Midbrain (tissue), 1 donor: ENCODE measurements at places on chromosomes 5 and 9.

- DNase-seq = no peak
Observed at GRCh38 chr9:75378036-75378435, 289.7 kb downstream of the OSTF1 start.

- no peak for DNase-seq
Observed at GRCh38 chr5:53482717-53483638, 2.5 kb downstream of the FST start.

DNA sequence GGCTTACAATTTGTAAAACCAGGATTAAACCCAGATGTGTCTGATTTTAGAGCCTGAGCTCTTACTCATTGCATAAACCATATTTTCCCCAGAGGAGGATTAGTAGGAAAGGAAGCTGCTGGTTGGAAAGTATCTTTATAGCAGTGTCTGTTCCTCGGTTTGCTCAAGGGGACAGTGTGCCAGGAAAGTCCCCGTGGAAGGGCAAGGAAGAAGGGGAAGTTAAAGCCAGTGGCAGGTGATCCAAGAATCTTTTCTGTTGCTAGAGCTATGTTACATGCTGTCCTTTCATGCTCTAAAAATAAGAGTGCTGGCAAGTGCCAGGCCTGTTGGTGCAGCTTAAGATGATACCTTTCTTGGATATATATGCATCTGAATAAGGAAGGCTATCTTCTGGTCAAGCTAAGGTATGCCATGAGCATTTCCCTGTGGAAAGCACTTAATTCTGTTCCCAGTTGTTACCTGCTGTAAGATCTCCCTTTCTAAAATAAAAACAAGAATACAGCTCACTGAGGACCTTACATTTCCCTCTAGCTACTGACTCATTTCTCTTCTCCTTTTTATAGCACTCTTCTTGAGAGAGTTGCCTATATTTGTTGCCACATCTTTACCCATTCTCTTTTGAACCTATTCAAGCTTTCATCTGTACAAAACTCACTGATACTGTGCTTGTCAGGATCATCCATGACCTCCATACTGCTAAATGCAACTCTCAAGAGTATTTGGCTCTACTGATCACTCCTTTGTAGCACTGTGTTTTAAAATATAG lies 8.0 kb downstream of the PDCD1LG2 start:
- no peak for DNase-seq

DNA sequence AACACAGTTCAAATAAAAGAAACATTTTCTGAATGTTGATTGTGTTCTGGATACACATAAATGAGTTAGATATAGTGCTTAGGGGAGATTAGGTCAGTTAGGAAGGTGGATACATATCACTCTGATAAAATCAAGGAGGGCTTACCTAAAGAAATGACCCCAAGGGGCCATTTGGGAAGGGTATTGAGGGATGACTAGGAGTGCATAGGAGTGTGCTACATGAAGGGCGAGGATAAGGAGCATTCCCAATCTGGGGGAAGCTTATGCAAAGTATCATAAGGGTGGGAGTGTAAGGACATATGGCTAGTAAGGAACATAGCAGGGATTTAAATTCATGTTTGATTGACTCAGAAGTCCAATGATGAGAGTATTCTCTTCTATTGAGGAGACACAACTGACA lies 183.6 kb downstream of the NSG2 start:
- no peak for DNase-seq

DNA sequence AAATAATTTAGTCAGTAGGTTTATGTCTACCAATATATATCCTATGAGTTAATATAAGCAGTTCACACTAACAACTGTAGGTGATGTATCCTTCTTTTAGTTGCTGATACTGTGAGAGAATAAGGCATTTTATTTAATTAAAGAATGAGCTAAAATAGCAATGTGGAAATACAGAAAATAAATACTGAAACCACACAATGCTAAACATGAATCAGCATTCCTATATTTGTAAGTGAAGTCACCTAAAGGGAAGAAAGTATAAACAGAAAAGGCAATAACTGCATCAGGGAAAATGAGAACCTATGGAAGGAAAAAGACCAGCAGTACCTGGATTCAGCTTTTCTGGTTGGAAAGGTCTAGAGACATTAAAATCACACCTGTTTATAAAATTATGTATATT lies 336.0 kb downstream of the PDE4D start:
- no peak for DNase-seq

DNA sequence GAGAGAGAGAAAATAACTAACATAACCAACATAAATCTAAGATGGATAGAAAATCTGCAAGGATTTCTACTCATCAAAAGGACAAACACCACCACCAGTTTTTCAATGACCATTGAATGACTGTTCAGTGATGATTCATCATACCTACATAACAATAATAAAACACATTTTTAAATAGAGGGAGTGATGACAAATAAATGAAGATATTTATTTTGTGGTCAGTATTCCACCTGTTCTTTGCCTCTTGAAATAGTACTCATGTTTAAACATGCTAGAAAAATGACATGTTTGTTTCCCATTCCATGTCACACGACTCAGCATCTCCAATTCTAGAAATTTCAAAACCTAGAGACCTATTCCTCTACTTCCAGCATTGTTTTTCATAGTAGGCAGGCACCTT lies 34.6 kb upstream of the ADAMTS16 start:
- DNase-seq = no peak

DNA sequence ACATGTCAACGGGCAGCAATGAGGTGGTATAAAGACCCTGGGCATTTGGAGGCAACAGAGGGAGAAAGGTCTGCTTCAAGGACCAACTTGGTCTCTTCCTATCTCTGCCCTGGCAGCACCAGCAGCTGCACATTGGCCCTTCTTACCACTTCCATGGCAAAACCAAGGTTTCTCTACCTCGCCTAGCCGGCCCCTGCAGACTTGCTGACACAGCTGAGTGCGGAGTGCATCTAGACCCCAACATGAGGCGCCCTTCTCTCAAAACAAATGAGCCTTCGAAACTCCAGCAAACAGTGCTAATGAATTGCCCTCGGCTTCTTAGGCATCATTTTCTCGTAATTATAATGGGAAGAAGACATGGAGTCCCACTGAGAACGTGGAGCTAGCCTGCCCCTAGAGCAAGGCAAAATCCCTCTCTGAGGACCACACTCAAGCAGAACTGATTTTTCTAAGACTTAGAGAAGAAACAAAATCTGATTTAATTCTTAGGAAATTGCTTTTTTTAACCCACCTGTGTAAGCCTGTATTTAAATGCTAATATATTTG lies 42.1 kb downstream of the KCNMB1 start:
- no peak for DNase-seq

GRCh38 chr5:56360816-56361215 lies 127.7 kb upstream of the ANKRD55 start:
- DNase-seq = no peak

GRCh38 chr9:131708226-131709002 lies 31.5 kb downstream of the RAPGEF1 start:
- DNase-seq = no peak

DNA sequence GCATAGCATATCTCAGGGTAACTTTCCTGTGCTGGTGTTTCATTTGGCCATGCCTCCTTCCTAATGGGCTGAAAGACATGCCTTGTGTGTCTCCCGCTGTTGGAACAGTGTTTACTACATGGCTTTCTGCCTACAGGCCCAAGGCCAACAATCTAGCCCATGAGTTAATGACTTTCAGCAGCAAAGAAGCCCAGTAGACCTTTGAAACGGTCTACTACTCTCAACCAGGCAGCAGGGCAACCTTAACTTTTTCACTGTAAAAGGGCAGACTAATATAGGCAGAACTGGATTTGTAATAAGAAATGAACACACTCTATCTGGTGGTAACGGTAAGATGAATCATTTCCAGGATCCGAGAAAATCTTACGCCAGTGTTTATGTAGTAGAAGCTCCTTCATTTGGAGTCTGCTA lies 21.0 kb downstream of the C5orf15 start:
- DNase-seq = peak; percentile 15

DNA sequence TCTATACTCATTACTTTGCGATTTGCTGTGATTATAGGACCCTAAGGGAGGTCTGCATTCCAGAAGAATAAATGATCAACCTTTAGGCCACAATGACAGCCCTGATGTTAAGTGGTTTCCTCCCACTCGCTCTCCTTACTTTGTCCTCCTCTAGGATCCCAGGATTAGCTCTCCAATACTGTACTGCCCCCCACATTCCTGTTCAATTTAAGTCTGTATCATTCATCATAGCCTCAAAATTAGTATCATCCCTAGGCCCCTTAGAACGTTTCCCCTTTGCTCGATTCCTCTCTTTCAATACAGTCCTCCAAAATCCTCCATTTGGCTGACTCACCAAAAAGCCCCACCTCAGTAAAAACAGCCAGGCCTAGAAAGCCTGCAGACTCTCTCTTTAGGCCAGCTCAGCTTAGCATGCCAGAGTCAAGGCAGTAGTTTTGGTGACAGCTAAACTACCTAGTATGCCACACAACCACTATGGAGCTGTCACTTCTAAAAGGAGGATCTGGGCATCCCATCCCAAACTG lies 24.4 kb downstream of the RNF145 start:
- DNase-seq = no peak
